Bone marrow (tissue), 2 donors: ENCODE measurements at places on chromosomes 16 and 17.

GRCh38 chr17:58605470-58605869 lies 86.4 kb downstream of the TEX14 start:
- no peak for DNase-seq

GRCh38 chr17:63153488-63153887 lies 187.5 kb downstream of the TANC2 start:
- DNase-seq = no peak

DNA sequence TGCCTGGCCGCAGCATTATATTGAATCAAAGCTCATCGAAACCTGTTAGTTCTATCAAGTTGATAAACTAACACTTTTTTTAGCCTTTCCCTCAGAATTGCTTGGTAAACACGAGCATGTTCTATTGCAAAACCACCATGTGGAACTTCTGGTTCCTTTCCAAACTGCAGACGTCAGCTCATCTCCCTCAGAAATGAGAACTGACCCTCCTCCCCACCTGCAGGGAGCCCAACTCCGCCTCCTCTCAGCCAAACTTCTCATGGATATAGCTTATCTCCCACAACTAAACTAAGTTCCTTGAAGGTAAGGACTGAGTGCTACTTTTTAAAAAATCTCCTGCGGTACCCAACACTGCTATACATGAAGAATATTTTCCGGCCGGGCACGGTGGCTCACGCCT lies 6.7 kb downstream of the SHMT1 start:
- DNase-seq = no peak

DNA sequence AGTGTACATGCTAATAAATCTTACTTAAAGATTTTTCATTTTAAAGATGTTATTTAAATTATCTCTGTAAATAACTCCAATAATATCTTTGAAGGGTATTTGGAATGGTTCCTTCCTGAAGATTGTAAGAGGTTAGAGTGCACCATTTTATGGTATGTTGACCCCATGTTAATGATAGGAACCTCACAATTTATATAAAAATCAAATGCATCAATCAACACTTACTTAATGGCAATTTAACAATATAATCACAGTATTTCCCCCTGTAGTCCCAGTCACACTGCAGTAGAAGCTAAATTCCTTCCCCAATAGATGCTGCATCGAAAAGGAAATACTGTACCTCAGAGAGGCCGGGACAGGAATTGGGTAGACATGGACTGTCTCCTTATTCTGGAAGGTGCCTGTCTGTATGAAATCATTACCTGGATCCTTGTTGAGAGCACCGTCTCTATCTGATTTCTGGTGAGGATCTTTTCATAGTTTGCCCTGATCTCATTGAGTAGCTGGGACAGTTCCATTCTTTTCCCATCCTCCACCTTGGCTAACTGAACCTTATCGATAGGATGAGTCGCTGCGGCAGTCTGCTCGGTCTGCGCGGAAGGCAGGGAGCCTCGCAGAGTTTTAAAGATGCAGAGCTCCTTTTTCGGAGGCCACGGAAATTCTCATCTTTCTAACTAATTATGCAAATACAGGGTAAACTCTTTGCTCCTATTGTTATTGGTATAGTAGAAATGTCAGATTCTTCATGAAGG lies at the start of gene KRT222:
KRT222 (minus strand) TSS at position 596 of the 752 bp plus-strand sequence; CDS start at position 518, 78 bp downstream.
- DNase-seq = no peak
